Left colon (tissue), 2 donors: ENCODE measurements at places on chromosomes 6 and 20. TPM values are rescaled to one million over a fixed set of nuclear protein-coding genes. Genes with fewer than 3 reads are reported as not detected.

- DNase-seq, result no peak
These were observed 219.3 kb downstream of the BCKDHB start for GRCh38 chr6:80325742-80326141.

DNA sequence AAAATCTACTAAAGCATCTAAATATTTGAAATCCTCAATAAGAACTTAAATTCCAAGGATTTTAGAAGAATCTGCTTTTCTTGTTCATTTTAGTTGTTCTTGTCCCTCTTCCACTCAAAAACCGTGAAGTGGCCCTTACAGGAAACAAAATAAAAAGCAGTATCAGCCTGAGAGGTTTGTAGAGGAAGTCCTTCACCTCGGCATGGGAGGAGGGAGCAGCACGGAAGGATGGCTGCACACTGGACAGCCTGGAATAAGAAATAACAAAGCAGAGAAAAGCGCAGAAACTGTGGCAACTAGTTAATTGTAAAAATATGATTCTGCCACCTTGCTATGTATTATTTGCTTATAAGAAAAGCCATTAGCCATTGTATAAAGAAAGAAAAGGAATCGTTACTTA, 46.1 kb downstream of the RALGAPA2 start:
- no peak for DNase-seq

- DNase-seq, result peak; percentile 53
These were observed 159.3 kb downstream of the NFATC2 start for GRCh38 chr20:51382986-51383821.

GRCh38 chr6:158677906-158678578, 28.2 kb downstream of the SYTL3 start:
- DNase-seq, result no peak

DNA sequence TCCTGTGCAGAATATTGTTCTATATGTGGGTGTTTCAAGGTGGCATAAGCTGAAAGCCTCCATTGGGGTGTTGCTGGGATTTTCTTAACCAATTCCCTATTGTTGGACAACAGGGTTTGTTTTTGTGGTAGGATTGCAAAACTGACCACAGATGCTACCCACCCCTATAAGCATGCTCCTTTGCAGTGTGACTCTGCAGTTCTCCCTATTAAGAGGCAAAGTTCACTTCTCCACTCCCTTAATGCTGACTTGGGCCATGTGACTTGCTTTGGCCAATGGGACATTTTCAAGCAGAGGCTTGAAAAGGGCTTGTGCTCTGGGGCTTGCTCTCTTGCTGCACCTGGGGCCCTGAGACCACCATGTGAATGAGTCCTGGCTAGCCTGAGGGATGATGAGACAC, 8.5 kb upstream of the ANGPT4 start:
- DNase-seq, result no peak

GRCh38 chr6:37492991-37493660, 6.6 kb downstream of the CCDC167 start:
- DNase-seq, result no peak

GRCh38 chr6:4640139-4640538, 136.1 kb upstream of the CDYL start:
- no peak for DNase-seq

DNA sequence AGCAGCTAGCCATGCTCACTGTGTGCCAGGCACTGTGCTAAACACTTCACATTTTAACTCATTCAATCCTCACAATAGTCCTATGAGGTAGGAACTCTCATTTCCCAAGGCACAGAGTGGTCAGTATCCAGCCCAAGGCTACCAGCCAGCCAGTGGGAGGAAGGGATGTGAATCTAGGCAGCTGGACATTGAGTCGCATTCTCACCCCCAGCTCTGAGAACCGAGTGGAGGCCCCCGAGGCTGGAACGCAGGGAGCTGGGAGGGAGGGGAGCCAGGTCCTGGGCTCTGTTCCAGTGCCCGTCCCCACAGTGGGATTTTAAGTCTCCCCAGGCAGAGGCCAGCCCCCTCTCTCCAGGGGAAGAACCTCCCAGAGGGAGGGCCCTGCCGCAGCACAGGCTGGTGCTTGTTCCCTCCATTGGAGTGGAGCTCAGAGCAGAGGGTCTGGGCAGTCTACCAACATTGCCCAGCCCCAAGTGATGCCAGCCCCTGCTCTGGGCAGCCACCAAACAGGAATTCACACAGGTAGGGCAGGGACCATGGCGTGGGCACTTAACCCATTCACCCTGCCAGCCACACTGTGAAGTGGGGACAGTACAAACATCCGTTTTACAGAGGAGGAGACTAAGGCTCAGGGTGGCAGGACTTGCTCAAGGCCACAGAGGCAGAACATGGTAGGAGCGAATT, 131.3 kb downstream of the CEBPB start:
- DNase-seq, result no peak

GRCh38 chr6:53979468-53980067, 131.7 kb upstream of the MLIP start:
- DNase-seq, result no peak

DNA sequence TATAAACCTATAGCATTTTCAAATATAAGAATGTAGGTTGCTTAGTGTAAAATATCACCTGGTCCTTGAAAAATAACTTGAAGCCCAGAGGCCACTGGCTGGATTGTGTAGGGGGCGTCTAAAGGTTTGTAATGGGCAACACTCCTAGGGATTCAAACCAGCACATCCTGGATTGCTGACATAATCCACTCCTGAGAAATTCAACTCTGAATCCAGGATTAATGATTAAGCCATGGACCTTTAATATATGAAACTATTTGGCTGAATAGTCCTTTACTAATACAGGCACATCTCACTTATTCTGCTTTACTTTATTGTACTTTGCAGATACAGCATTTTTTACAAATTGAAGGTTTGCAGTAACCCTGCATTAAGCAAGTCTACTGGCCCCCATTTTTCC, 160.8 kb downstream of the UBE3D start:
- no peak for DNase-seq

DNA sequence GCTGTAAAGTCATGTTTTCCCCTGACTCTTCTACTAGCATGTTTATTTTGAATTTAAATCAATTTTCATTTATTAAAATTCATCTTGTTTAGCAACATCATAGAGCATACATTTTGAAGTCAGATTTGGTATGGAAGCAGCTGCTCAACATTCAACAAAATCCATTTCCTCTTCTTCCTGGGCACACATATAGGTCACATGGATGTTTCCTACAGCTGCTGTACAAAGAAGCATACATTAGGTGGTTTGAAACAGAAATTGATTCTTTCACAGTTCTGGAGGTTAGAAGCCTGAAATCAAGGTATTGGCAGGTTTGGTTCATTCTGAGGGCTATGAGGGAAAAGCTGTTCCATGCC, 495.2 kb downstream of the RFPL4B start:
- no peak for DNase-seq

GRCh38 chr6:129686941-129687627, 22.9 kb downstream of the ARHGAP18 start:
- no peak for DNase-seq

The PROCR gene
- 6.3 TPM for total RNA-seq

The MCHR2 gene
- total RNA-seq, result not detected

The ZC2HC1B gene
- not detected for total RNA-seq
